ENCODE measurements at places on chromosomes 3 and 15.

GRCh38 chr3:105274536-105274935, 92.2 kb upstream of the ALCAM start:
- DNase-seq, result no peak

DNA sequence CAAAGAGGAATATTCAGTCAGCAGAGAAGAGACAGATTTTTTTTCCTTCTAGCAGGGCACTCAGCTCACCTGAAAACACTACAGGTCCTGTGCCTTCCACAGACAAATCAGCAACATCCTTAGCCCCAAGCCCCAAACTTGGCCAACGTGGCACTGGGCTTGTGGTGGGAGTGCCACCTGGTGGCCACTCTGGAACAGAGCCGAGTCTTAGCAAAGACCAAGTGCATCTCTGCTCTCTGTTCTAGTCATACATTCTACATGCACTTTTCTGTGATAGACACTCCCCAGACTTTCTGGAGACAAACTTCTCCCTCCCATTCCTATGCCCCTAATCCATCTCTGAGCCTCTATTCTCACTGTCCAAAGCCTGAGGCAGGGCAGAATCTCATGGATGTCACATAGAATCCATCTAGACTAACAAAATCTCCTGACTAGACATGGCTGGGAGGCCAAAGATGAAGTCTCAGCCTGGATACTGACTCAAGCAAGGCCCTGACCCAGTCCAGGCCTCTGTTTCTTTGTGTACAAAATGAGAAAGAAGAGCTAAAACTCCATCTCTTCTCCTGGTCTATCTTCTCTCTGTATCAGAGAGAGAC, 5.1 kb upstream of the SEMA7A start:
- peak; percentile 84 for DNase-seq

GRCh38 chr3:147736226-147736625, 327.1 kb downstream of the ZIC1 start:
- no peak for DNase-seq

DNA sequence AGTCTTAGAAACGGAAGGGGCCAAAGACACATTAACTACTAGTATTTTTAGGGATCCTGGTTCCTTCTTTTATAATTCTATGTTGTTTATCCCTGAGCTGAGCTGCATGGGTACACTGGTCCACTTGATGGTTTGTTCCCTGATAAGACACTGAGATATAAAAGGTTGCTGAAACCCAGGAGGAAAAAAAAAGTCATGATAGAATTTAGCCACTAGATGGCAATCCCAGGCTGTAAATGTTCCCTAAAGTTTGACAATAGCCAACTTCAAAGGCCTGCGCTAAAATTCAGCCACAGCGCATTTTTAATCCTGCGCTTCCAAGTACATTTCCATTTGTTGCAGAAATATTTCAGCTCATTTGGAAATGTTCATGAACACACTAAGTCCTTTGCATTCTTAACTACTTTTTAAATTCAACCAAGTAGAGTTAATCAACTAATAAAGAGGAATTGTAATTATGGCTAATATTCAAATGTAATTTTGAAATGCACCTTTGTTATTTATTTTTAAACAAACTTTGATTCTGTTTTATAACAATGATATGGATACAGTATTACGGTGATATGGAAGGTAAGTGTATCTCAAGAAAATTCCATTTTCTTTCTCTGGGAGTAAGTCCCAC, 249.3 kb upstream of the FEZF2 start:
- peak; percentile 25 for DNase-seq

DNA sequence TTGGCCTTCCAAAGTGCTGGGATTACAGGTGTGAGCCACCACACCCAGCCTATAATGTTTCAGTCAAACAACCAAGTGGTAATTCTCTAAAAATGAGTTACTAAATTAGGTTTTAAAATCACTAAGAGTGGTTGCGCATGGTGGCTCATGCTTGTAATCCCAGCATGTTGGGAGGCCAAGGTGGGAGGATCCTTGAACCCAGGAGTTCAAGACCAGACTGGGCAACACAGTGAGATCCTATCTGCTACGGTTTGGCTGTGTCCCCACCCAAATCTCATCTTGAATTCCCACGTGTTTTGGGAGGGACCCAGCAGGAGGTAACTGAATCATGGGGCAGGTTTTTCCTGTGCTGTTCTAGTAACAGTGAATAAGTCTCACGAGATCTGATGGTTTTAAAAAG, 26.1 kb downstream of the SEC11A start:
- no peak for DNase-seq
